ENCODE measurements at places on chromosomes 11 and 22.

GRCh38 chr11:125886997-125887372, 483 bp upstream of the HYLS1 start:
- no peak for DNase-seq

- DNase-seq = no peak
These were observed at the start of gene ARHGAP20 for GRCh38 chr11:110711776-110712658. Gene ARHGAP20, minus strand, starts transcription at chr11:110712437. Its CDS starts 206 bp downstream, at chr11:110712231.

GRCh38 chr11:112024178-112024772, 933 bp upstream of the DLAT start:
- no peak for DNase-seq

GRCh38 chr11:69359735-69360480, 66.0 kb downstream of the MYEOV start:
- no peak for DNase-seq

- DNase-seq = no peak
These were observed 50.9 kb upstream of the NFRKB start for GRCh38 chr11:129946256-129946655.

DNA sequence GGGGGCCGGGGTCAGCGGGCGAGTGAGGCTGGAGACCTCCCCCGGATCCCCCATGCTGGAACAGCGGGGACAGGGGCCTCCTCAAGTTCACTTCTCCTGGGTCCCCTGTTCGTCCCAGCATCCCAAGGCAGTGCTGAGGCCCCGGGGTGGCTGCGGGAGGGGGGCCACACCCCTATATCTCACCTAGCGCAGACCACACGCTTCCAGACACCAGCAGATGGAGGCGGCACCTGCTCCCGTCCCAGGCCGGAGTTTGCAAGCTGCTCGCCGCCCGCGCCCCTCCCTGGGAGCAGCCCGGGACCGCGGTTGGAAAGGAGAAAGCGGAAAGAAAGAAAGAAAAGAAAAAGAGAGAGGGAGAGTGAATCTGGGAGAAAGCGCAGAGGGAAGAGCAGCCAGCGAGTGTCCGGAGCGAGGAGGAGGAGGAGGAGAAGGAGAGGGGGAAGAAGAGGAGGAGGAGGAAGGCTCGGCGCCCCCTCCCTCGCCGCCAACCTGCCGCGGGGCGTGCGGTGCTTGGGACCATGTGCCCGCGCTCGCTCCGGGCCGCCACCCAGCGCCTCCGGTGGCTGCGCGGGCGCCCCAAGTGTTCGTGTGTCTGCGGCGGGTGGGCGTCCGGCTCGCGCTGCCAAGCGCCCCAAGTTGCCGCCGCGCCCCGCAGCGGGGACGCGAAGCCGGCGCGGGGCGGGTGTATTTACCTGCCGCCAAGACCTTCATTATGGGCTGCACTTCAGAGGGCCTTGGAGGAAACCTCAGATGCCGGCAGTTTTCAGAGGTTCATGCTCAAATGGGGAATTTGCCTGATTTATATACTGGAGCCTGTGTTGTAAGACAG, at the start of gene LIF:
TSS of gene LIF (minus strand) at position 775 of the 829 bp plus-strand sequence. CDS start at position 711, 64 bp downstream.
- DNase-seq = no peak

DNA sequence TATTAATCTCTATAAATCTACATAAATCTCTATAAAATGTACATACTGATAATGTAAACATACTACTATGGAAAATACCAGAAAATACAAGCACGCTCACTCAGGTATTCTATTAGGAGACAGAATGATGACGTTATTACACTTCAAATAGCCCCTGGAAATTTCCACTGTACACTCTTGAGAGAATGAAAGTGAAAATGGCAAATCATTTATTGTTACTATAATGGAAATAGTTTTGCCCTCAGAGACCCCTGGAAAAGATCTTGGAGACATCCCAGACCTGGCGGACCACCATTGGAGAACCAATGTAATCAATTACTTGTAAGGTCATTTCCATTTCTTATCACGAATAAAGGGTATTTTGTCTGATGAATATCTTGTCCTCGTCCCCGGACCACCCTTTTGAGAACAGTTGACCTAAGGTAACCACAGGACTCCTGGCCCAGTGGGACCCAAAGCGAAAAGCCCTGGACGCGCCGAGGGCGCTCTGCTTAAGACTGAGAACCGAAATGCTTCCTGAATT, 509 bp upstream of the PRRG4 start:
- no peak for DNase-seq

GRCh38 chr11:8640267-8640906, 42.1 kb downstream of the TRIM66 start:
- DNase-seq = no peak

DNA sequence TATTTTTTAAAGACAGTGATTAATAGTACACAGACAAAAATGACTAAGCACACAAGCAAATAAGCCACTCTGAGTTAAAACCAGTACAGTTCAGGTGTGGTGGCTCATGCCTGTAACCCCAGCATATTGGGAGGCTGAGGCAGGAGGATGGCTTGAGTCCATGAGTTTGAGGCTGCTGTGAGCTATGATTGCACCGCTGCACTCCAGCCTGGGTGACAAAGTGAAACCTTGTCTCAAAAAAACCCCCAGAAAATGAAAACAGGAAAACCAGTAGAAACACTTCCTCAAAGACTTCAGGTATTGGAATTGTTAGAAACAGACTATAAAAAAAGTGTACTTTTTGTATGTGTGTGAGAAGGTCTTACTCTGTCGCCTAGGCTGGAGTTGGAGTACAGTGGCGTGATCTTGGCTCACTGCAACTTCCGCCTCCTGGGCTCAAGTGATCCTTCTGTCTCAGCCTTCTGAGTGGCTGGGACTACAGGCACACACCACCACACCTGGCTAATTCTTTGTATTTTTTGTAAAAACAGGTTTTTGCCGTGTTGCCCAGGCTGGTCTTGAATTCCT, 33.0 kb downstream of the PPP6R2 start:
- DNase-seq = no peak

DNA sequence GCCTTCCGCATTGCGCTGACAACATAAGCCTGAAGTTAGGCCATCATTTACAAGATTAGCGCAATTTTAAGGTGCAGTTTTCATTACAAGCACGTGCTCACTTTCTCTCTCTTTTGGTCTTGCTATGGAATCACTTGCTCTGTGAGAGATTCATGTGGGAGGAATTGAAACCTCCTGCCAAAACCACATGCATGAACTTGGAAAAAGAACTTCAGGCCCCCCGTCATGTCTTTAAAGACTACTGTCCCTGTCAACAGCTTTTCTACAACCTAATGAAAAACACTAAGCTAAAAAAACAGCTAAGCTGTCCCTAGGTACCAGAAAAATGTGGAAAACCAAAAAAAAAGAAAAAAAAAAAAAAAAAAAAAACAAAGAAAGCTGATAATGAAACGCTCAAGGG, 1707.6 kb upstream of the RAG2 start:
- no peak for DNase-seq

DNA sequence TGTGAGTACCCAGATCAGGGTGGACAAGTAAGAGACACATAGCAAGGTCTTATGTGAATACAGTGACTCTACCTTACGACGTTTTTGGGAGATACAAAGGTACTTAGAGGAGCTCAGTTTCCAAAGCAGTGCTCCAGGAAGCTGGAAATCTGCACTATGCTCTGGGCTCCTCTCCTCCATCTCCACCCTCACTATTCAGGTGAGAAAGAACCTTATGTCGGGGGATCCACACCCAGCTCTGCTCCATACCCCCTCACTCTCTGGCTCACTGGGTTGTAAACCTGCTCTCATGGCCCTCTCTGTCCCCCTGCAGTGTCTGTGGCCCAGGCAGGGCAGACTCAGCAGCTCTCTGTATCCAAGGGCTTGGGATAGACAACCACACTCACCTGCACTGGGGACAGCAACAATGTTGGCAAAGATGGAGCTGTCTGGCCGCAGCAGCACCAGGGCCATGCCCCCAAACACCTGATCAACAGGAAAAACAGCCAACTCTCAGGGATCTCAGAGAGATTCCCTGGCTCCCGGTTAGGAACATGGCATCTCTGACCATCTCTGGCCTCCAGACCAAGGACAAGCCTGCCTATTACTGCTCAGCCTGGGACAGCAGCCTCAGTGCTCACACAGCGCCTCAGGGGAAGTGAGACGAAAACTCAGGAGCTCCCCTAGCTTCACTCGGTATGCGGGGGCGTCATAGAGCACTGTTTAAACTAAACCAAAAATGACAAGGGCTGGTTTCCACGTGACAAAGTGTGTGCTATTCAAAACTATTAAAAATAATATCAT, 60.9 kb upstream of the TOP3B start:
- no peak for DNase-seq

GRCh38 chr11:13065200-13065787, 56.2 kb downstream of the RASSF10 start:
- DNase-seq = no peak

GRCh38 chr22:47152938-47153337, 390.5 kb downstream of the TBC1D22A start:
- no peak for DNase-seq

GRCh38 chr11:7666292-7666866, 6.9 kb downstream of the CYB5R2 start:
- no peak for DNase-seq

GRCh38 chr11:121630041-121630440, 177.3 kb upstream of the SORL1-AS1 start:
- DNase-seq = no peak

- no peak for DNase-seq
These were observed 9.7 kb downstream of the CD5 start for GRCh38 chr11:61111786-61112517.

DNA sequence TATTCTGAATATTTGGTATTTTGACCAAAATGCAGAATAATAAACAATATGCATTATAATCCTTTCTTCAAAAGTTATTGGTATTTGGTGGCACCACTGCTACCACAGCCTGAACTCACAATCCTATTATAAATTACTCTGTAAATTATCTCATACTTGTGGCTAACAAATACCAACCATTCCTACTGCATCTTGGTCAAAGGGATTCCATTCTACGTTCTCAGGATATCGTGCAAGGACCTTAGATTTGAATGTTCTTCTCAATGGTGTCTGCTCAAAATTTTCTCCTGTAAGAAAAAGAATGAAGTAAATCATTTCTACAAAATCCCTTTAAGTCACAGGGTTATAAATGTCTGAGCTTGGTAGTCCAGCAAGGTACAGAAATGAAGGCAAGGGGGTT, 58.7 kb downstream of the DENND5A start:
- no peak for DNase-seq

GRCh38 chr22:17237038-17237668, 17.9 kb upstream of the ADA2 start:
- no peak for DNase-seq

DNA sequence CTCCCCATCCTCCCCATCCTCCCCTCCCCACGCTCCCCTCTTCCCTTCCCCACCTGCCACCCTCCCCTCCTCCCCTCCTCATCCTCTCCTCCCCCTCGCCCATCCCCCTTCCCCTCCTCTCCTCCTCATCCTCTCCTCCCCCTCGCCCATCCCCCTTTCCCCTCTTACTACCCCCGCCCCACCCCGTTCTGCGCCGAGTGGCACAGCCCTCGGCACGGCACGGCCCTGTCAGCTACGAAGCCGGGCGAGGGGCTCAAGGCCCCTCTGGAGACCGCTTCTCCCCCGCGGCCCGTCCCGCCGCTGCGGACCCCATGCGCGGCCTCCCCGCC, 449.9 kb downstream of the OPCML start:
- no peak for DNase-seq

- no peak for DNase-seq
These were observed 12.0 kb downstream of the JAML start for GRCh38 chr11:118212781-118213191.

DNA sequence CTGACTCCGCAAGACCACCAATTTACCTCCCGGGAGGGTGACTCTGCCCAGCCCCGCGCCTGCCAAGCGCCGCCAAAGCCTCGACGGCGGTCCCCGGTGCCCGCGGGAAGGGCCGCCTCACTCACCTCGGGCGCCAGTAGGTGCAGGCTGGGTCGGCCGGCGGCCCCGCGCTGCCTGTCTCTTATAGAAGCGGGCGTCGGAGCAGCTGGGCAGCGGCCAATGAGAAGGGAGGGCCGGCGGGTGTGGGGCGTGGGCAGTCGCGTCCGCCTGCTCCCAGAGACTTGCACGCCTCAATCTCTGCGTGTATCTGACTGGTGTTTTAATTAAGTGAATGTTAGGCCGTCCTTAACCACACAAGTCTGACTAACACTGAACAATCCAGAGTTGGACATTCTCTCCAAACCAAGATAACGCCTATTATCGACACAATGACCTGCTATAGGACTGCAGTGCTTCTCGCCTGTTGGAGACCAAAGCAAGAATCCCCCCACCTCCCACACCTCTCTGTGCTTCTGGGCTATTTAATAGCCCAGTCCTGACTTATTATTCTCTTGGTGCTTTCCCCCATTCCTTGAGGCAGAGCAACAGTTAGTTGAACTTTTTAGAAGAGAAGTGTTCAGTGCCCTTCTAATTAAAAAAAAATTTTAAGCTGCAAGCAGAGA, at the start of gene TPH1:
TSS of gene TPH1 (minus strand) at position 154 of the 662 bp plus-strand sequence. CDS start 5,507 bp downstream, outside the sequence.
- no peak for DNase-seq

DNA sequence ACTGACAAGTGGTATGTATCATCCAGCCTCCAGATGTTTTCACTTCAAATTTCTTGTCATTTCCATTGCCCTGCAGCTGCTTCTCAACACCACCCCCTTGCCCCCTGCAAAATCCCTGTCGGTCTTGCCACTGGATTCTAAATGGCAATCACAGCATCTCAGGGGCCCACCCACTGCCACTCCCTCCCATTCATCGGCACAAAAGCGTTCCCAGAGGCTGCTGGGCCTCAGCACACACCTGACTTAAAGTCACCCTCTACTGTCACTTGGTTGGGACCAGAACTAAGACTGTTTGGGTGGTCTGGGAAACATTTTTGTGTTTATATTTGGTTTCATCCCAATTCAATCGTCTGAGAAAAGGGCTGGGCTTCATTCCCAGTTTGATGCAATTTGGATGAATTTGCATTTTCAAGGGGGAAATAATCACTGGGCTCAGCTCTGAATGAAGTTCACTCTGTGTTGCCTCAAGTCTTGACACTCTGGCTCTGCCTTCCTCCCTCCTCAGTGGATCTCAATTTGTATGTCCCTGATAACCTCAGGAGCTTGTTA, 27.1 kb downstream of the SYT13 start:
- no peak for DNase-seq

- DNase-seq = no peak
These were observed 100.9 kb downstream of the FAM76B start for GRCh38 chr11:95688501-95689222.

GRCh38 chr11:61195719-61196118, 7.6 kb upstream of the PGA3 start:
- DNase-seq = no peak

- no peak for DNase-seq
These were observed 23.9 kb downstream of the CCKBR start for GRCh38 chr11:6283453-6284023.

DNA sequence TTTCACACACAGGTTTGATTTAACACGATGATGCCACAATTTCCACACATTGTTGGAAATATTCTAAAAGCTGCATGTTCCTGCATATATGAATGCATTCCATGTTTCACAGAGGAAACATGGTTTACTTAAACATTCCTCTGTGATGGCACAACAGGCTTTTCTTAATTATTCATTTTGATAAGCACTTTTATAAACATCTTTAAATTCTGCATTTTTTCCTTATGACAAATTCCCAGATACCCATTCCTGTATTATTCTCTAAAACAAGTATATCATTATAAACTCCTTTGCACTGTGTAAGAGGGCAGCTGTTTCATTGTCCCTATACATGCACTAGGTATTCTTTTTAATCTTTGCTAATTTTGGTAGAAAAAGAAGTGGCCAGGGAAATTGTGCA, 532.3 kb downstream of the SOX6 start:
- no peak for DNase-seq

- DNase-seq = no peak
These were observed 33.4 kb upstream of the NRIP3 start for GRCh38 chr11:9037046-9037780.

GRCh38 chr11:105553025-105553424, 56.8 kb upstream of the GRIA4 start:
- no peak for DNase-seq

All from stimulated activated CD4-positive, alpha-beta T cell treated with anti-CD3 and anti-CD28 coated beads, TNF-alpha, amount 100 ng/mL, for 48 hours (primary cell).